Hindlimb muscle (tissue), 1 donor: ENCODE measurements at places on chromosomes 2 and 18.

DNA sequence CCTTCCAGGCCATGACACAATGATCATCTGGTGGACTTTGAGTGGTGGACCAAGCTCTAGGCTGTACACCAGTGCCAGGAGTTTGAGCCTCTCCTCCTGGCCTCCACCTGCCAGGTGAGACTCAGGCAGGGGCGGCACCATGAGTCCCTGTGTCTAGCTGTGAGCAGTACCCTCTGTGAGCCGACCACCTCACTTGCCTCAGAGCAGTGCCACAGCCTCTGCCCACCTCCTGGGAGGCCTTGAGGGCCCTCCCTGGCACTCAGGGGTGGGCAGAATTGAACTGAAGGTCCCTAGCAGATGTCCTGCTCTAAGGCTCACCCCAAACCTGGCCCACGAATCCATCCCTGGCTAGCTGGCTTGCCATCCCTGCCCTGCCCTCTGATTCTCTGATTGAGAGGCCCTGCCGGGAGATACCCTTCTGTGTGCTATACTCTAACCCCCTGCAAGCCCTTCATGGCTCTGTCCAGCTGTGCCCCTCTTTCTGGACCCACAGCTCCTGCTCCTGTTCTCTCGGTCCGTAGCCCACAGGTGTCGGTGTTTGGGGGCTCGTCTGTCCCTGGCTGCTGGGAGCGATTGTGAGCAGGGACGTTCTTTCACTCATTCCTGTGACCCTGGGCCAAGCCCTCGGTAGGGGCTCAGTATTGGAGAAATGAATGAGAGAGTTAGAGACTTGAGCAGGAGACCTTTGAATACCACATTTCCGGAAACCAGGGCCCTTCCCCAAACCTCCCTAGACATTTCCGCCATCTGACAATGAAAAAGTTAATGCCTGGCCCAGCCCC, 70.0 kb downstream of the INHBB start:
- DNase-seq: no peak

DNA sequence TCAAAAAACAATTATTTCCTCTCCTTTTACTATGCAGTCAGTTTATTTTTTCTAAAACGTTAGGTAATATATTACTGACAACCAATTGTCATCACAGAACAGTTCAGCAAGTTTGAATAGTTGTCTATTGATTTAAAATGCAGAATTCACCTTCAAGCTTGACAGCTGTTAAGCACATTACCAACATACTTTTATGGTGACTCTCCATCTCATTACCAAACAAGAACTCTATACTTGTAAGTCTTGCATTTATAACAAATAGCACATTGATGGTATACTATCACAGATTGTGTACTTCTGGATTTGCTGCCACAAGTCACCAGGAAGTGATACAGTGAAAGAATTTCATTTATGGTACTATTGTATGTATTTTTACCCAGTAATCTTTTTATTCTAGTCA, 99.4 kb upstream of the PPP1CB start:
- no peak for DNase-seq

GRCh38 chr2:58950795-58951462, 709.8 kb upstream of the FANCL start:
- DNase-seq: no peak

DNA sequence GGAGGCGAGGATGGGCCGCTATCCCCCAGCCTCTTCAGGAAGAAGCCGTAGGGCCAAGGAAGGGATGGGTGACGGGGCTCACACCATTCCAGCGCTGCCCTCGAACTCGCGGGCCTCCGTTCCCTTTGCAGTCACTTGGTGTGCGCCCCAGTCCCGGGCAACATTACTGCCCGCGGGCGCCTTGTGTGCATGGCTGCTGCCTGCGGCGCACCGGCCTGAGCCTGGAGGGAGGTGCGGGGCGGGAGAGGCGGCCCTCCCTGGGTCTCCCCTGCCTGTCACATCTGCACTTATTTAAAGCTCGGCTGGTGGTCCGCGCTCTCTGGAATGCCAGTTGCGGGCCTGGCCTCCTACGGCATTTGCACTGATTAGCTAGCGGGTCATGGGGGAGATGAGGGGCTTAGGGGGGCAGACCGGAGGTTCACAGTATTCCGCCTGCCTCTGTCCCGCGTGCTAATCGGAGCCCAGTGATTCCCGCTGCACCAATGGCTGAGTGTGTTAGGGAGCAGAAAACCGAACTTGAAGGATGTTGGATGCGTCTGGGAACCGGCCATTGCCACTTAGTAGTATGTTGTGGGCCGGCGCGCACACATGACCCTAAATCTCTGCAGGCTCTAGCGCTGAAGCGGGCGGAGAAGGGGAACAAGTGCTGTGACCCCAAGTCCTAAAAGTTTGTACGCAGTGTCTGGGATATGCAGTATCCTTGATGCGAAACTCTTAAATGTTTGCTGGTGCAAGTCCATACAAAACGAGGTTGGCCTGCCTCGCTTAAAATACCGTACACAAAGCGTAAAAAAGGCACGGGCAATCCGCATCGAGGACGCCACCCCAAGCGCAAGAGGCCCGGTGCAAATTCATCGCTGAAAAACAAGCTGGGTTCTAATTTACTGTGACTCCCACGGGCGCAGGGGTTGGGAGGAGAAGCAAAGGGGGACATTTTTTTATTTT, 161.2 kb upstream of the SIX2 start:
- DNase-seq: no peak

DNA sequence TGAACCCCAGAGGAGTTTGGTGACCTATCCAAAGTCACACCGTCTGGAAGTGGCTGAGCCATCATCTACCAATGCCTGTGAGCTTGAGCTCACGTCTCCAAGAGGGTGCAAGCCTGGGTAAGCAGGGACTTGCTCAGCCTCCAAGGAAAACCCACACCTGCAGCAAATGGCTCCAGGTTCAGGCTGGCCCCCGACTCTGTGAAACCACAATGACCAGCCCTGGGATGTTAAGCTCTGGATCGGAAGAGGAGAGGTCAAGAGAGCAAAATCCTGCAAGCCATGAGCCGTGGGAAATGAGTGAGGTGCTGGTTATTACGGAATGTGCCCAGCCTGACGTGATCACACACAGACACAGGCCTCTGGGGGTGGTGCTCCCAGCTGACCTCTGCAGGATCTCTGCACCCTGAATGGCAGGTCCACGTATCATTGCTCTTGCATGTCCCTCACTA, 94.1 kb upstream of the OTOS start:
- DNase-seq: no peak

- no peak for DNase-seq
These were observed 27.7 kb downstream of the THOC1 start for GRCh38 chr18:240175-240574.

GRCh38 chr2:217538719-217539118, 464.1 kb downstream of the TNS1 start:
- DNase-seq: no peak

GRCh38 chr2:104656571-104657163, 197.2 kb upstream of the POU3F3 start:
- DNase-seq: no peak

DNA sequence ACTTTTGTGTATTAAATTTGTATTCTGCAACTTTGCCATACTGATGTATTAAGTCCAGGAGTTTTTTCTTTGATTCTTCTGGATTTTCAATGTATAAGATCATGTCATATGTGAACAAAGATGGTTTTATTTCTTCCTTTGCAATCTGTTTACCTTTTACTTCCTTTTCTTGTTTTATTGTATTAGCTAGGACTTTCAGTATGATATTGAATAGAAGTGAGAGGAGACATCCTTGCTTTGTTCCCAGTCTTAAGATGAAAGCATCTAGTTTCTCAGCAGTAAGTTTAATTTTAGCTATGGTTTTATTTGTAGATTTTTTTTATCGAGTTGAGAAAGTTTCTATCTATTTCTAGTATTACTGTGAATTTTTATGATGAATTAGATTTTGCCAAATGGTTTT, 25.5 kb downstream of the VRK2 start:
- no peak for DNase-seq
